ENCODE measurements at places on chromosomes 12 and 14.

GRCh38 chr14:88476214-88476774, 78.5 kb downstream of the PTPN21 start:
- DNase-seq = no peak

DNA sequence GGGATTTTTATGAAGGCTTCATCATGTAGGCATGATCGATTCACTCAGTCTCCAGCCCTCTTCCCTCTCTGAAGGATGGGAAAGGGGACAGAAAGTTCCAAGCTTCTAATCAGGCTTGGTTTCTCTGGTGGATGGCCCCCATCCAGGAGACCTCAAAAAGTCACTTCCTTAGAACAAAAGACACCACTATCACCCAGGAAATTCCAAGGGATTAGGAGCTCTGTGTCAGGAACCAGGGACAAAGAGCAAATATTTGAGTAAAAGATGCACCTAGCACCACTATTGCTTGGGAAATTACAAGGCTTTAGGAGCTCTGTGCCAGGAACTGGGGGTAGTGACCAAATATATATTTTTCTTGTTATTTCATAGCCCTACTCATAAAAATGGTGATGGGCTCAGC, 33.6 kb upstream of the TMX1 start:
- no peak for DNase-seq

DNA sequence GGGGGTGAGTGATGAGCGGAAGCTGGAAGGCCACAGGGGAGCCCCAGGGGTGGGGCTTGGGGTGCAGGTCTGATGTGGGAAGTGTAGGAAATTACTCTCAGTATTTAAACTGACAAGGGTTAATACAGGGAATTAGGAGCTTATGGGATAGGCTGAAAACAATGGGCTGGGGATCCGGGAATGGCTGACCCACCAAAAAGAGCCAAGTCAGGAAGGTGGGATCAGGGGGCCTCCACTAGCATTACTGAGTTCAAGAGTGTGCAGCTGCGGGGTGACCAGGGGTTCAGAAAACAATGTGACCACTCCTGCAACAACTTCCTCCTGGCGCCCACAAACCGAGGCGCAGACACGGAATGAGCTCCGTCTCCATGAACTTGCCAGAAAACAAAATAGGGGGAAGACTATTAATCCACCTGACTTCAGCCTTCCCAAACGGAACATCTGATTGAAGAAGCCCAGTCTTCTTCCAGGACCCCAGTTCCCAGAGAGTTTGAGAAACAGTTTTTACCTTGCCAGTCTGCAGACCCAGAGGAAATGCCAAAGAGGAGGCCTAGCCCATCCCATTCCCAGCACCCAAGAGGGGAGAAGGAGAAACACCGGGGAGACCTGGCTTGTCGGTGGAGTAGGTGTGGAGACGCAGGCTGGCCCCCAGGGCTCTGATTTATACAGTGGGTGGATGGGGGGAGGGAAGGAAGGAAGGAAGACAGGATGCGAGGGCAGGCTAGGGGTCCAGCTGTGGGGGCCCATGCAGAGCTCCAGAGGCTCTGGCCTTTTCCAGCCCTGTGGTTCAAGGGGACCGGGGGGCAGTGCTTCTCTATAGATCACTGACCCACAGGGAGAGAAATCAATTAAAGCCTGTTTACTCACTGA, 16.5 kb upstream of the YY1 start:
- DNase-seq = peak; percentile 52

DNA sequence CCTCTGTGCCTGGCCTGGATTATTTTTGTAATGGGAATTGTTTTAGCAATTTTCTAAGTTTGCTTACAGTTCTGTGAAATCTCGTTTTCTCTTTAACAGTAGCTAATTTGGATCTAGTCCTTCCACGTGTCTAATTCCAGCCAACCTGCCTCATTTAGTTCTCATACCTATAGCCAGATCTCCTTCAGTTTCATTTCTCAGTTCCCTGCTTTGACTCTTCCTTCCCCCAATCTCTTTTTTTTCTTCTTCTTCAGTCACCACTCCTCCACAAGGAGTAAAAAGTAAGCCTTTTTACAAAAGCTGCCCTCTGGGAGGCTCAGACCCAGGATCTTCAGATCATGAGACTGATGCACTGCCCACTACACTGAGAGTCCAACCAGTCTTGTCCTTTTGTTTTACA, 1.4 kb downstream of the THTPA start:
- DNase-seq = peak; percentile 69

- no peak for DNase-seq
Observed at GRCh38 chr12:124655698-124656516, 88.5 kb upstream of the NCOR2 start.

DNA sequence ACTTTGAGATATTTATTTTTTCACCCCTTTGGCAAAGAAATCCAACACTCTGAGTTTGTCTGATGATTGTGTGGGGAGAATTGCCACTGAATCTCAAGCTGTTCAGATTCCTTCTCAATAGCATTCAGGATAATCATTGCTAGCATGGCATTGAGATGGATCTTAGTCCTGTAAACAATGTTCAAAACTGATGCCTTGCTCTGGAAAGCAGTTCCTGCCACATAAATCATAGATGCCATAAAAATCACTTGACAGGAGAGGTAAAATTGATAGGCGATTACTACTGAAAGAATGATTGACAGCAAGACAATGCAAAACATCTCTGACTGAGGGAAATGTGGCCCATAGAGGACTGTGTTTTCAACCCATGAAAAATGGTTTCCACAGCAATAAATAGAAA, 915.6 kb downstream of the TRHDE start:
- no peak for DNase-seq

GRCh38 chr14:67928375-67928774, 108.8 kb downstream of the RAD51B start:
- no peak for DNase-seq

- peak; percentile 87 for DNase-seq
Observed at GRCh38 chr14:106442857-106443256, 916.5 kb downstream of the TMEM121 start.

- DNase-seq = no peak
Observed at GRCh38 chr12:2390850-2391390, 338.1 kb downstream of the CACNA1C start.

- peak; percentile 88 for DNase-seq
Observed at GRCh38 chr12:24416423-24417109, 467.1 kb upstream of the SOX5 start.

- DNase-seq = peak; percentile 43
Observed at GRCh38 chr12:68236421-68237059, 10.9 kb upstream of the IL26 start.

GRCh38 chr12:113005762-113006161, 27.4 kb downstream of the OAS2 start:
- no peak for DNase-seq

- DNase-seq = no peak
Observed at GRCh38 chr12:587132-588023, 75.9 kb downstream of the NINJ2 start.

GRCh38 chr14:22648506-22648905, 4.4 kb upstream of the OR6J1 start:
- DNase-seq = no peak

DNA sequence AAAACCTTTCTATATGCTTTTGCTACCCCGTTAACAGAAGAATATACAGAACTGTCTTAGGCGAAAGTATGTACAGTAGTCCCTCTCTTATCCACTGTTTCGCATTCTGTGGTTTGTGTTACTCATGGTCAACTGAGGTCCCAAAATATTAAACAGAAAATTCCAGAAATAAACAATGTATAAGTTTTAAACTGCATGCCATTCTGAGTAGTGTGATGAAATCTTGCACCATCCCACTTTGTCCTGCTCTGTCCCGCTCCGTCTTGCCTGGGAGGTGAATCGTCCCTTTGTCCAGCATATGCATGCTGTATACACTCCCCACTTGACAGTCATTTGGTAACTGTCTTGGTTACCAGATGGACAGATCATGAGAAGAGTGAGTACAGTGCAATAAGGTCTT, 70.1 kb upstream of the STRN3 start:
- DNase-seq = no peak

DNA sequence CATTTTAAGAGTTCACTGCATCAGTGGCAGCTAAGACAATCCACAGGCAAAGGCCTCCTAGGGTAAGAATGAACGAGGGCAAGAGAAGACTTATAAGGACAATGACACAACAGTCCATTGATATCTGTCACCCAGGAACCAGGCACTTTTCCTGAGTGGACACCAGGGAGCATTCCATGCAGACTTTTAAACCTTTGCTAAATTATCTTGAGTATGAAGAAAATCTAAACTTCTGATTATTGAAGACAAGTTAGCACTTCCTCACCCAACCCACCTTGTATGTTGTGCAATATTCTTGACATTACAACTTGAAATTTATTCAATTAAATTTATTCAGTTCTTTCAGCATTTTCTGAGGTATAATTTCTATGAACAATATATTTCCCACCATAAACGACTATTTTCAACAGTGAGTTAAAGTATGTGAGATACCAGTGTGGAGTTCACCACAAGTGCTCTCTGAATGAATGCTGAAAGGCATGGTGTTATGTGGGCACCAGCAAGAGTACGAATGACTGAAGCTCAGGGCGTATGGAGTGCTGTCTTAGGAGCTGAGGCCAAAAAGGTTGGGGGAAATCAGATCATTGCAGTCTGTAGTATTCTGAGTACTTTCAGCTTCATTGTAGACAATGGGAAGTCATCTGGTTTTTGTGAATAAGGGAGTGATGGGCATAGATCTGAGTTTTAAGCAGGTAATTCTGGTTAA, 124.3 kb upstream of the LMNTD1 start:
- DNase-seq = no peak

GRCh38 chr14:84485036-84485435, 1044.9 kb upstream of the FLRT2 start:
- DNase-seq = no peak

DNA sequence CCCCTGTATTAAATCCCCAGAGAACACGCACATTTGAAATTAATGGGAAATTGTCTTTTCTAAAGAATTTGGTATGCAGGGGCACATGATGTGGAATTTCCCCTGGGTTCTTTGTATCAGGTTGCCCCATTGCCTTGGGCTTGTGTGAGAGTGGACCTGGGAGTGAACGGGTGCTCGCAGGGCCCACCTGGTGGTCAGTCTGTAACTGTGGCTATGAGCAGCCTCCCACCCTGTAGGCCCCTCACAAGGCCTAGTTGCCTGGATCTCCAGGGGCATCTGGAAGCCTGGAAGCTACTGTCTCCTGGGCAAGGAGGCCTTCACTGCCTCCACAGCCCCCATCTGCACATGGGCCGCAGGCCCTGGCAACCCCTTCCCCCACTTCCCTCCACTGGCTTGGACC, 96.7 kb downstream of the SLC25A47 start:
- DNase-seq = no peak

GRCh38 chr12:22539055-22539454, 5.3 kb downstream of the C2CD5 start:
- DNase-seq = no peak

DNA sequence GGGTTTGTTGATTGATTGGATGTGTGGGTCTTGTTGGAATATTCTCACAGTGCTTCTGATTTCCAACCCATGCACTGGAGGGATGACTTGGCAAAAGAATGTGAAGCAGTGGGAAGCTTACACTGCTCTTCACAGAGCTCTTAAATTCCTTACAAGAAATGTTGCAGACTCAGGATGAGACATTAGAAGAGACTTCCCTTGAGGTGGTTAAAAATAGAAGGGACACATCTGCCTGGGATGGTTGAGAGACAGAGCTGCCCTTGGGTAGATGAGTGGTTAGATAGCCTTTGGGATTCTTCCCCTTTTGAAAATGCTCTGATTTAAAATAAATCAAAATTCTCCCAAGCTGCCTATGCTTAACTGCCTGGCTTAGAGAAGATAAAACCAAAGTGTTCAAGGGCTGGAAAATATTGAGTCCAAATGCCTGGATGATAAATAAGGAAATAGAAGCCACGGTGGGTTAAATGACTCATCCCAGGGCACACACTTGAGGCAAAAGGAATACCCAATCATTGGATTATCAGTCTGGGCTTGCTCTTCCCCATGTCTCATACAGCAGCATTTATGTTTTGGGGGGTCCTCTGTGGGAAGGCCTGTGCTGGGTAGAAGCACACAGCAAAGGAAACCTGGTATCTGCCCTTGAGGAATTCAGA, 264.3 kb downstream of the AKAP6 start:
- DNase-seq = no peak

- DNase-seq = no peak
Observed at GRCh38 chr14:54486685-54487084, 2.1 kb downstream of the GMFB start.

- DNase-seq = no peak
Observed at GRCh38 chr12:29222200-29222599, 73.1 kb downstream of the FAR2 start.

DNA sequence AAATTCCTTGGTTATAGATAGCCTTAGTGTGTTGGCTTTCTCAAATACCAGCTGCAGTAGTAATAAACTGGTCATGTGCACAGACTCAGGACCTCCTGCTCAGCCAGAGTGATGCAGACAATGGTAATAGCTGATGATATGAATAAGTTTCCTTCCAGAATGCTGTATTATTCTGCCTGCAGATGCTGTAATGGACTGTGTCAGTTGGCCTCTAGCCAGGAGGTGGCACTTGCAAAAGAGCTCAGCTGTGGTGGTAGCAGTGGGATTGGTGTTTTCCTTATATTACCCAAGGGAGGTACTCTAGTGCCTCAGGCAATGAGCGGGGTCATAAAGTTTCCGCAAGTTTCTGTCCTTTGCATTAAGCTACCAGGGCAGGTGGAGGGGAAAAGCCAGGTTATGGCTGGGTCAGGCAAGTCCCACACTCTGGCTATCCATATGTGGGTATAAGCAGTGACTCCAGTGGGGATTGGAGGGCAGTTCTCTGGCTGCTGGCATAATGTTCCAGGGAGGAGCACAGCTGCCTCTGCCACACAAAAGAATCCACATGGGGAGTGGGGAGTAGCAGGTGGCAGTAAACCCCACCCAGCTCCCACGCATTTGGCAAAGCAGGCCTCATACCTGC, 14.0 kb upstream of the MUCL1 start:
- DNase-seq = no peak

DNA sequence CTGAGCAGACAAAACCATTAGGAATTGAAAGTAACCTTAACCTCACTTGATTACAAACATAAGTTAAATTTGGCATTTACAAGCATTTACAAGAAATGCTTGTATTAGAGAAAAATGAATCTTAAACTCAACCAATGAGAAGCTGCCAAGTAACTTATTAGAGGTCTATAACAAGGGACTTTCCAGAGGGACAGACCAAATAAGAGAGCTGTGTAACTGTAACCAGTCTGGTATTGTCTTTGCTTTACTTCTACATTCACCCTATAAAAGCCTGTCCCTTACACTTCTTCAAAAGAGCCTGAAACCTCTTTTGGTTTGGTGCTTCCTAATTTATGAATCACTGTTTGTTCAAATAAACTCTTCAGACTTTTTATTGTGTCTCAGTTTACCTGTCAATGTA, 450.0 kb upstream of the FAR2 start:
- DNase-seq = no peak

GRCh38 chr14:69796797-69797500, at the start of gene SLC10A1:
Gene SLC10A1 (minus strand): TSS chr14:69797241. CDS start chr14:69797155, 86 bp downstream.
- DNase-seq = no peak

All from Karpas-422 (cell line).